ENCODE measurements at places on chromosomes 11 and 22. TPM values are rescaled to one million over a fixed set of nuclear protein-coding genes. Genes with fewer than 3 reads are reported as not detected.

Gene FOLR1
- total RNA-seq = not detected

Gene MFNG
- total RNA-seq = 1.9 TPM

Gene RHOD
- total RNA-seq = 53.3 TPM

Gene LRRC74B
- not detected for total RNA-seq

Gene OR8A1
- total RNA-seq = not detected

All from A549 treated with Mapracorat at 1 μM for 4 hours (cell line).